ENCODE measurements at places on chromosomes 1 and 21.

DNA sequence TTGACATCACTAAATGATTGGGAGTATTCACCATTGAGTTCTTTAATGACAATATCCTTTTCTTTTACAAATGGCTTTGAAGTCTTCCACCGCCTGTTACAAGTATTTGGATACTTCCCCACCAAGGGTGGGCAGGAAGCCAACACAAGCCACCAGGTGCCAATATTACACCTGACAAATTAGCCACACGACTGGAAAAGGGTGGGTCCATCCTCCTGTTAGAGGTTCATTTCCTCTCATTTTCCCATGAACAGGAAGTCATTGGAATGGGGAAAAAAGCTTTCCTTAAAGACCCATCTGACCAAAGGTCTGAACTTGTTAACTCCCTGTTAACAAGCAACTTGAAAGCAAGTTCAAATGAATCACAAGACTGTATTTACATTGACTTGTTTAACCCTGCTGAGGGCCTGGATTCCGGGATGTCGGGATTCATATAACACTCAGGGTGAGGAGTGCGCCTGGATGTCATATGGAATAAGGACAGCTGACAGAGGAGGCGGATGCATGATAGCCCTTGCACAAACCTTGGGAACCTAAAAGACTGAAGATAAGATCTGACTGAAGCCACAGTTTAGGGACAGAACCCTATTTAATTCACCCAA lies 40.5 kb upstream of the PROX1 start:
- DNase-seq: no peak

- no peak for DNase-seq
Observed at GRCh38 chr1:116571215-116571919, 541 bp upstream of the CD58 start.

DNA sequence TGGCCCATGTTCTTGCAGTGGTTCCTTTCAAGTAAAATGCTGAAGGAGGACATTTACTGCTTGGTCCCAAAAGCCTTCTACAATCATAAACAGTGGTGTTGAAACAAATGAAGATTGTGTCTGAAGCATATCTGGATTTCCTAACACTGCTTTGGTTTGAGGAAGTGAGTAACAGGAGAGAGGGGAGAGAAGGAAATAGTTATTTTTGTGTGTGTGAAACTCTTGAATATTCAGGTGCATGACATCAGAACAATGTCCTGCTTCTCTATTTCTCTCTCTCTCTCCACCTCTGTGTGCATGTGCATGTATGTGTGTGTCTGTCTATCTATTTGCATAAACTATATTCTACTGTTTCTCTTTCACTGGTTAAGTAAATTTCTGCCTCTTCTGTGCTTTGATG lies 61.4 kb upstream of the TNFSF18 start:
- DNase-seq: peak; percentile 15

GRCh38 chr1:26705788-26706311 lies 10.0 kb downstream of the ARID1A start:
- DNase-seq: peak; percentile 33

GRCh38 chr1:178061620-178062019 lies 32.3 kb upstream of the RASAL2 start:
- no peak for DNase-seq

DNA sequence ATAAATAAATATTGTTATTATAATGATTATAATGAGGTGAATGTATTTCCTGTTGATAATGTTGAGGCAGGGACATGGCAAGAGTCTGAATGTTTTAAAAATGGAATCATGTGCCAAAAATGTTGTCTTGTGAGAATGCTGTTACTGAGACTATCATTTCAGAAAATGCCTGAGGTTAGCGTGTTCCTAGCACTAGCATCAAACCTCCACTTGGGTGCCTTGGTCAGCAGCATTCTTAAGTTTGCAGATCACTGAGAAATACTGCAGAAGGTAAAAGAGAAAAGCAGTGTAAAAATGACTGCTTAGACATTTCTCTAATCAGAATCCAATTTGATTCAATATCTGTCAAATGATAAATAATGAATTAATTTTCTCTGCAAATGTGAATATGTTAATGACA lies 50.8 kb downstream of the OLFM3 start:
- no peak for DNase-seq

- DNase-seq: no peak
Observed at GRCh38 chr1:245986404-245987218, 520.5 kb downstream of the SMYD3 start.

GRCh38 chr1:173603056-173603591 lies at the start of gene SLC9C2:
TSS of gene SLC9C2 (minus strand) at chr1:173603072. CDS start at chr1:173601776, 1,296 bp downstream.
- DNase-seq: peak; percentile 41

DNA sequence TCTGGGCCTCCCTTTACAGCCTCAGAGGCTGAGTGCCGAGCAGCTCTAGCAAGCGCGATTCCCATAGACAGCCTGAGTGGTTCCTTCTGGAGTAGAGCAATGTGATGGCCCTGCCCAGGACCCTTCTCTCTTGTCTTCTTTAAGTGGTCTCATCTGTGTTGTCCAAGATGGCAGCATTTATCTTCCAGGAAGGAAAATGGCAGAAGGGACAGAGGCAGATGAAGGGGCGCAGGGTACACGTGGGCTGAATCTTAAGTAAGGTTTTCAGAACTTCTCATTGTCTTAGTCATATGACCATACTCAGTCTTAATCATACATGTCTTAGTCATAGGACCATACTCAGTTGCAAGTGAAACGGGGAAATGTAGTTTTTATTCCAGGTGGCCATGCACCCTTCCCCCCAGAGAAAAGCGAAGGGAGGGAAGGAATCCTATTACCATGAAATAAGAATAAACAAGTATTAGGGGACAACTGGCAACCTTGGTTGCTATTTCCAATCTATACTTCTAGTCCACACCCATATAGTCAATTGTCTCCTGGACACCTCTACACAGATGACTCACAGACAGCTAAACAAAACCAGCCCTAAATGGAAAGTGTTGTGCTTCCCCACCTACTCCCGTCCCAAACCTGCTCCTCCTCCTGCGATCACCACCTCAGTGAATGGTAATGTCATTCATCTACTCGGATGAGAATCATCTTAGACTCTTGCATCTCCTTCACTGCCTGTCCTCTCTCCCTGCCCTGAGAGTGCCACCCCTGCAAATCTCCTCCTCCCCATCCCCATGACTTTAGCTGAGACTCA lies 13.3 kb downstream of the OVAAL start:
- DNase-seq: no peak

GRCh38 chr1:203216274-203217138 lies 13.0 kb downstream of the CHIT1 start:
- peak; percentile 82 for DNase-seq

GRCh38 chr1:177183836-177184235 lies 13.1 kb downstream of the BRINP2 start:
- DNase-seq: no peak
